Mucosa of descending colon (tissue), 3 donors: ENCODE measurements at places on chromosomes 4 and X.

DNA sequence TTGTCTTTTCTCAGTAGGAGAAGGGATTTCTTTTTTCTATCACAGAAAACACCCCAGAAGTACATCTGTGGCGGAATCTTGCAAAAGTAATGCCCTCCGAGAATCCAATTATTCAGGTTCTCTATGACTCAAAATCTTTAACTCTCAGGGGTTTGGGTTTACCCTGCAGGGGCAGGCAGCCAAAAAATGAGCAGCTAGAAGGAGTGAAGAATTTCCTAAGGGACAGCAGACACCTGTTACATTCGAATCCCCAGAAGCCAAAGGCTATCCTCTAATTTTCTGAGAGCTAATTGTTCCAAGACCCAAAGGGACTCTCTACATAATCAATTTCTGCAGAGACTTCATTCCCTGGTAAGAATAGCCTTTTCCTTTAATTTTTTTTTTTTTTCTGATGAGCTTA lies 27.5 kb upstream of the CBR4 start:
- no peak for DNase-seq

DNA sequence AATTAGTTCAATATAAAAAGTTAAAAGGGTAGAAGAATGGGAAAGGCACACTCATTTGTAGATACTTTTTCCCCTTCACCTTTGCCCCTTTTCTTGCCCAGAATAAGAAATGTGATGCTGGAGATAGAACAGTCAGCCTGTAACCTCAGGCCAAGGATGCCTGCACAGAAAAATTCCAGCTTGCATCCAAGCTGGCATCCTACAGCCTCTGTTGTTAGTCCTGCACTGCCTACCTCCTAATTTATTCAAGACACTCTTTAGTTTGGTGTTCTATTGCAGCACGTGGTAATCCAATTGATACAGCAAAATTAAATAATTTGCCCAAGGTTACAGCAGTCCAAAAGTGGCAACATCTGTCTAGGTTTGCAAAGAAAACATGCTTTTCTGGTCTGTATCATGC lies 9.7 kb upstream of the USO1 start:
- no peak for DNase-seq

DNA sequence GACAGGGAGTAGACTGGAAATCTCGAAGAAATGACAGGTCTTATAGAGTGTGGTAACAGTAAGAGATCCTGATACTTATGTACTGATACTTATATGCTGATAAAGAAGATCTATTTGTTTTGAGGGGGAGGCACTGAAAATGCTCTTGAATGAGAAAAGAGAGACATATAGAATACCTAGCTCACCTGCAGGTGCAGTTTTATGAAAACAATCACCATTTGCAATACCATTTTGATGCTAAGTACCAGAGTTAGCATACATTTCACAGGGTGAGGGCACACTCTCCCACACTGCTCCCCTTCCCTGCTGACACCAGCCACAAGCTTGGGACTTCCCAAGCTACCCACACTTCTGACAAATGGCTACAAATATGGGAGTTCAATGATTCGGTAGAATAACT lies 1490.1 kb upstream of the IGFBP7 start:
- no peak for DNase-seq

GRCh38 chrX:36575670-36576069 lies 432.5 kb upstream of the FAM47C start:
- DNase-seq, result no peak

DNA sequence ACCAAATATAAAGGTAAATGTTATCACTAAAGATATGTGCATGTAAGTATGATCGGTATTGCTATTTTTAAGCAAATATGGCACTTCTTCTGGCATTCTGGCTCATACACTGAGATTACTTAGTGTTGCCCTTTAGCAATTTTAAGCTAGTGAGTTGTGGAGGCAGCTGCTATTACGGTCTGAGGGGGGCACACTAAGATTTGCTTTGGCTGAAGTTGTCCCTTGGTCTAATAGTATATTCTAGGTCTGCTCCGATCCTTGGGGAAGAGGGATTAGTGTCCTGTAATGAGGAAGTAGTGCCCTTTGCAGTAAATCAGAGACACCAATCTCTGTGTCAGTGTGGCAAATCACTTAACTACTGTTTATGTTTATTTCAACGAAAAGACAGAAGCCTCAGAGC lies 196.5 kb upstream of the FTHL17 start:
- no peak for DNase-seq

GRCh38 chr4:181848357-181848756 lies 394.8 kb upstream of the TENM3 start:
- no peak for DNase-seq

DNA sequence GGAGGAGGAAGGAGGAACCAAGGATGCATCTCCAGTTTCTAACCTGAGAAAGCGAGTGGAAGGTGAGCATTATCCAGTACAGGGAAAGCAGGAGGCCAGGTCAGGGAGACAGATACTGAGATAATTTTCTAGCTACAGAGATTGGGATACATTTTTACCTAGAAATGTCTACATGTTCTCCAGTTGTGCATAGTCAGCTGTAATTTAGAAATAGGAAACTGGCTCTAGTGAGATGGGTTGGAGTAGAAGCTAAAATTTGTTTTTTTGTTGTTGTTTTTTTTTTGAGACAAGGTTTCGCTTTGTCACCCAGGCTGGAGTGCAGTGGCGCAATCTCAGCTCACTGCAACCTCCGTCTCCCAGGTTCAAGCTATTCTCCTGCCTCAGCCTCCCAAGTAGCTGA lies 71.3 kb downstream of the FNIP2 start:
- no peak for DNase-seq

DNA sequence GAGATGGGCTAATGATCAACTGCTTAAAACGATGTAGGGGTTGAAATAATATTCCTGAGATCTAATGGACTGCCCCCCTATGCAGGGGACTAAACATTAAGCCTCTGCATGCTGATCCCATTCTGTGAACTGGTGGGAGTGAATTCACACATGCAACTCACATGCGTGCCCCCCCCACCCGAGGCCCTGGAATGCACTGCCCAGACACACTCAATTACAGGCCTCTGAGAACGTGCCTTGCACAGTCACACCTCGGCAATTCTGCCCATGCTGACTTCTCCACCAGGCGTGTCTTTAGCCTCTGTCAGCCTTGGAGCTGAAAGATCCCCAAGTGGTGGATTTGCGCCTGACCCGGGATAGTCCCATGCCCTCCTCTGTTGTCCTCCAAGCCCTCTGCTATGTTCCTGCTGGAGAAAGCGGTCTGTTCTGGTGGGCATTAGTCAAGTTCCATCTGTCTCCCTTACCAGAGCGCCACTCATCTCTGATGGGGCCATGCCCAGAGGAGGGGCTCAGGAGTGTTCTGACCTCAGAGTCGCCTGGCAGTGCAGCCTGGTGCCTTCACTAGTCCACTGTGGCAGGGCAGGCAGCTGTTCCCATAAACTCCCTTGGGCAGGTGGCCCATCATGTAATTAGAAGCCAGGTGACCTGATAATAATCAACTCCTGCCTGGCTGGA lies 86.5 kb downstream of the DRD5 start:
- no peak for DNase-seq

DNA sequence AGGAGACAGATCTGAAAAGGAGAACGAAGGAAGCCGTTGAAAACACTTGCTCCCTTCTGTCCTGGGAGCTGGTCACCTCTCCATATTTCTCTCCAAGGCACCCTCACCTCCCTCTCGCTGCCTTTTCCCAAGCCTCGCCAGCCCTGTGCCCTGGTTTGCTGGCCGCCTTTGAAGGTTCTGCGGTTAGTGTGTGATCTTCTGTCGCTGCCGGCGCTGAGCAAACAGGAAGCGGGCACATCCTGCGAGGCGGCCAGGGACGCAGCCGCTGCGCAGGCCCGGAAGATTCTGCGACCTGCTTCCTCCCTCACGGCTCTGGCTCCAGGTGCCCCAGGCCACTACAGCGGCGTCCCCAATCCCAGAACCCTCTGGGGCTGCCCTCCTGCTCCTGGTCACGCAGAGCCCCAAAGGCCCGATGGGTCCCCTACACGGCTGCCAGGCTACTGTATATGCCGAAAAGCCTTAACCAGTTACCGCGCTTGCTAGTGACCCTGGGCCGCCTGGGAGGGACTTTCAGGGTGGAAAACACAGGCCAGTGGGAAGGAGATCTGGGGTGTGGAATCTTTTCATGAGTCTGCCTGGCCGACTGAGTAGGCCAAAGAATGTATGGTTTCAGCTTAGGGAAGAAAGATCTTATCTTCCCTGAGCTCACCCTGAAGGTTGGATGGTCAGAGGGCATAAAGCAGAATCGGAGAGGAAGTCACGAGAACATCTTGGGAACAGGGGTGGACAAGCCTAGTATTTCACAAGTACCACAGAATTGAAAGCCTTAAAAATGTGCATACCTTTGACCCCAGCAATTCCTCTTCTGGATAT lies 2.3 kb upstream of the SASH3 start:
- DNase-seq, result peak; percentile 90

DNA sequence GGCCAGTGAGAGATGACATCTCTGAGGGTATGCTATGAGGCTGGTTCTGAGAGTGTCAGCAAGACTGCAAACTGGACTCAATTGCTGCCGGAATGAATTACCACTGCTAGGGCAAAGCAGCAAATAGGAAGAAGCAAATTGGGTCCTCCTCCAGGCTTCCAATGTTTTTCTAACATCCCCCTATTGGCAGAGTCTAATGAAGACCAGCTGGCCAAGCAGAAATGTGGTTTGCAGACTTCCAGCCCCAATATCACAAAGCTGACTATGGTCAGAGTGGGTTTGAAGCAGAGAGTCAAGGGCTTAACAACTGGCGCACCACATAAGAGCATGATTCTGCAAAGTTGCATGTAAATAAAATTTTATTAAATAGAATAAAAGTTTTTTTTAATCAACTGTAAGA lies 225.4 kb upstream of the GLRA2 start:
- no peak for DNase-seq

- DNase-seq, result no peak
These were observed 227.4 kb upstream of the BCOR start for GRCh38 chrX:40325161-40325560.

- no peak for DNase-seq
These were observed 12.2 kb upstream of the CDK16 start for GRCh38 chrX:47206316-47206715.

DNA sequence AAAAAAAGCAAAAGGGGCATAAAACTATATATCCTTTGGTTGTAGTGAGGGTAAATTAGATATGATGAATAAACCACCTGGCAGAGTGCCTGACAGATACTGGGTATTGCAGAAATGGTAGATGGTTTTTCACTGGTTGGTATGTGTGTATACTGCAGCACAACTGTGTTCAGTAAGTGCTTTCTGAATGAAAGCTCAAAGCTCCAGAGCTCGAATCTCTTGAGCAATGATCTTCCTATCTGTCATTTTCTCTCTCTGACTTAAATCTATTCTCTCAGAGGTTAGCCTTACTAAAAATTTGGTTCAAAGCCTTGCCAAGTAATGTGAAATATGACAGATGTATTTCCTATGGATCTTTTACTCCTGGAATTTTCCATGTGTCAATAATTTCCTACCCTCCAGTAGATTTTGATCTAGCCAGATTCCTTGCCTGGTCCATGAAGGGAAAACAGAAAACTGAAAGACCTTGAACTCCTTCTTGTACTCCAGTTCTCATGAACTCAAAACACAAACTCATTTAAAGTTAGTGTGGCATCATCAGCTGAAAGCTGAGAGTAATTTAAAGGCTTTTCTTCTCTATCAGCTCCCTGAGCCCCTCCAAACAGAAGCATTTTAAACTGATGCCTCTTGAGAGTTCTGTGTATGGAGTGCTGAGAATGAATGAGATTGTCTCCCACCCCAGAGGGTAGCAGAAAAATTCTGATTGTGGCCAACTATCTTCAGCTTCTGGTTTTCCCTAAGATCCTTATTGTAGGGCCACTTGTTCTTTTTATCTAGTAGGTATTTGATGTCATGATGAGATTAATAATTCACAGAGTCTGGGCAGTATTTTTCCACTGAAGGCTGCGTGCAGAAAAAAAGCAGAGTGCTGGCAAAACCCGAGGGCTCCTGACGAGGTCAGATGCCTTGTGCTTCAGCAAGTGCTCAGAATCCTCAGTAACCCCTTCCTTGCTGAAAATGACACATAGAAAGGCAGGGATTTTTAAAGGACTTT lies 363.4 kb upstream of the BOD1L1 start:
- DNase-seq, result no peak

- no peak for DNase-seq
These were observed 6.2 kb upstream of the AFAP1 start for GRCh38 chr4:7945709-7946380.

DNA sequence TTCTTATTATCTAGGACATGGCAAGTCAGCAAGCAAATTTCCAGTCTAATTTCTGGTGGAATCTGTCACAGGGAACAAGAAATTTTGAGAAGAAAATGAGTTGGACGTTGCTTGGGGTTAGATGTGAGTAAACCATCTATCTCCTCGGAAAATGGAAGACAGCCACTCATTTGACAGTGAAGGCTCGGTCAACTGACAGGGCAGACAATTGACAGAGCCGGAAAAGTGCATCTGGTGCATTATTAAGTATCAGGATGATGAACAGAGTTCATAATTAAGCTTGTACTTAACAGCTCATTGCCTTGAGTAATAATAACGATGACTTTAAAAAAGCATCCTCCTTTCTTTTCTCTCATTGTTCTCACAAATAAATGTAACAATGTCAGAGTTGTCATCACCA lies 168.4 kb downstream of the MAD2L1 start:
- DNase-seq, result no peak

DNA sequence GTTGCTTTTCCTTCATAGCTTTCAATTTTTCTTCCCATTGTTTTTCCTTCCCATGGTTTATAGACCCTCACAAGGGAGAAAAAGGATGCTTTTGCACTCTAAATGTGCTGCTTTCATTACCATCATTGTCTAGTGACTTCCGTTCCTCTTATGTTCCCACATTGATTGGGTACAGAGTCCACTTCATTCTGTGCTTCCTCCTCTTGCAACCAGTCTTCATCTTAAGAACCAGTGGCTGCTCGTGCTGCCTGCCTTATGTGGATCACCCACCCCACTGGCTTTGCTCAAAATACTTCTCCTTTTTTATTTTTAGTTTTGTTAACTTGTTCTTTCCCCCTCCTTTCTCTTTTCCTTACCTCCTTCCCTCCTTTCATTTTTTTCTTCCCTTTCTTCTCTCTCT lies 76.5 kb upstream of the BOD1L1 start:
- DNase-seq, result no peak

DNA sequence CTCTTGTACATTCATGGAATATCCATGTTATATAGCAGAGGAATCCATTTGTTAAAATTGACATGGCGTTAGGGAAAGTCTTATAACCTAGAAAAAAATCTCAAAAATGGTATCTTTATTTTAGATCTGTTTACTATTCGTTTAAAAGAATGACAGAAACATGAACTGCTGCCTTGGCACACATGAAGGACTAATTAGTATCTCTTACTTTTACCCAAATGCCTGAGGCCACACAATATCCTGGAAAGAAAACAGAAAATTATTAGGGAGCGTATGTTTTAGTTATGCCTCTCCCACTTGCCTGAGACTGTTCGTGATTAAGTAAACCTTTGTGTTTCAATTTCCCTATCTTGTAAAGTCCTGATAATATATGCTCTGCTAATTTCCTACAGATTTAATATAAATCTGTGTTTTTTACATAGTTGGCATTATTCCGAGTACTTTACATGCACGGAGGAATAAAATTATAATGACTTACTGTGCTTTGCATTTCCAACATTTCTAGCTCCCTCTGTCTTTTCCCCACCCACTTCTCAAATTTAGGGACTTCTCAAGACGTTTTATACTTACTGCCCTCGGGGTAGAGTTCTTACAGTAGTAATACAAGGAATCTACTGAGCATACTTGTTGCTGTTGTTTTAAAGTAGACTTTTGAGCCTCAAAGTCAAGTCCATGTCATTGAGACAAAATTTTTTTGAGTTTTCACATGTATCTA lies 147.3 kb downstream of the VEGFC start:
- no peak for DNase-seq
